ENCODE measurements at places on chromosomes 2 and 18.

DNA sequence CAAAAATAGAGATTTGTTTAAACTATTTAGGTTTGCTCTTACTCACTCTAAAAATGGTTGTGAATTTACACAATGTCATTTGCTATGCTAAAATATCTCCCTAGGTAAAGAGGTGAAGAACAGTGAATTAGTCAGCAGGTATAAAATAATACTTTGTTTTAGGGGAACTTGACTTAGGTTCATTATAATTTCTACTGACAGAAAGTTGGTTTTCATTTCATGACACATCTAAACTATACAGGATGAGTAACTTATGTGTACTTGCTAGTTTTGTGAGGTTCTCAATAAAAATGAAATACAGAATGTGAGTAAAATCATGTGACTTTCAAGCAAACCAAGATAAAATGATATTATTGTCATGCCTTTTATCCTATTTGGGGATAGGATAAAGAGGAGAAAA is 66.0 kb downstream of the DIS3L2 start:
- no peak for DNase-seq

- no peak for DNase-seq
Measured at GRCh38 chr2:29580223-29580622, 341.2 kb downstream of the ALK start.

DNA sequence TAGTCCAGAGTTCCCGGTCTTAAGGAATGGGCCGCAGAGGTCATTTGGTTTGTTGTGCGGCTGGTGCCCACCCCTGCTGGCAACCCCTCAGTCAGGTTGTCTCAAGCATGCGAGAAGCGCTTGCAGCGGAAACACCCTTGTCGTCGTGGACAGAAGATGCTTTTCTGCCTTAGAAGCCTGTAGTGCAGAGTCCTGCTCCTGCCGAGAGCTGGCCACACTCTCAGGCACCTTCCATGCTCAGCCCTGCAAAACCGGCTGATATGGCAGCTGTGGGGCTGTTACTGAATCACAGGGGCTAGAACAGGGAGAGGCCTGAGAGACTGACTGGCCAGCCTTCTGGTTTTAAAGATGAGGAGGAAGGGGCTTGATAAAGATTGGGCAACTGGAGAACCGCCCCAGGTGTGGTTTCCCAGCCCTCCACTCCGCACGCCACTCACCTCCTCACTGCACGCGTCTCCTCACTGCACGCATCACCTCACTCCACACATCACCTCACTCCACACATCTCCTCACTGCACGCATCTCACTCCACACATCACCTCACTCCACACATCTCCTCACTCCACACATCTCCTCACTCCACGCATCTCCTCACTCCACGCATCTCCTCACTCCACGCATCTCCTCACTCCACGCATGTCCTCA is 103.6 kb downstream of the USP40 start:
- DNase-seq = no peak

GRCh38 chr2:35783723-35784122 is 571.9 kb upstream of the CRIM1 start:
- no peak for DNase-seq

DNA sequence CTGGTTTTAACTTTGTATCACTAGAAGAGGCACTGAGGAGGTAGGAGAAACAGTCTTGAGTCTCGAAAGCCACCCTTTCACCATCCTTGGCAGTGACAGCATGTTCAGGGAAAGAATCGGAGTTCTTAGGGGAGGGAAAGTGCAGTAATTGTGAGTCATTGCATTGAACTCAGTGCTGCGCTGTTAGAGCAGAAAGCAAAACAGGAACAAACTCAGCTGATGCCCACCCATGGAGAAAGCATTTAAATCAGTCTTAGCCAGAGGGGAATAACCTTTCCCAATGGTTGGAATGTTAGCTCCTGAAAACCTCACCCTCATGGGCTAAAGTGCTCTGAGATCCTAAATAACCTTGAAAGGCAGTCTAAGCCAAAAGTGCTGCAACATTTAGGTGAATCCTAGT is 845.6 kb upstream of the CNTNAP5 start:
- DNase-seq = no peak

GRCh38 chr2:143290221-143290620 is 161.0 kb downstream of the ARHGAP15 start:
- DNase-seq = no peak

- DNase-seq = no peak
Measured at GRCh38 chr2:216339456-216340279, 32.6 kb downstream of the MARCHF4 start.

- DNase-seq = no peak
Measured at GRCh38 chr2:98658816-98659490, 50.6 kb downstream of the UNC50 start.

DNA sequence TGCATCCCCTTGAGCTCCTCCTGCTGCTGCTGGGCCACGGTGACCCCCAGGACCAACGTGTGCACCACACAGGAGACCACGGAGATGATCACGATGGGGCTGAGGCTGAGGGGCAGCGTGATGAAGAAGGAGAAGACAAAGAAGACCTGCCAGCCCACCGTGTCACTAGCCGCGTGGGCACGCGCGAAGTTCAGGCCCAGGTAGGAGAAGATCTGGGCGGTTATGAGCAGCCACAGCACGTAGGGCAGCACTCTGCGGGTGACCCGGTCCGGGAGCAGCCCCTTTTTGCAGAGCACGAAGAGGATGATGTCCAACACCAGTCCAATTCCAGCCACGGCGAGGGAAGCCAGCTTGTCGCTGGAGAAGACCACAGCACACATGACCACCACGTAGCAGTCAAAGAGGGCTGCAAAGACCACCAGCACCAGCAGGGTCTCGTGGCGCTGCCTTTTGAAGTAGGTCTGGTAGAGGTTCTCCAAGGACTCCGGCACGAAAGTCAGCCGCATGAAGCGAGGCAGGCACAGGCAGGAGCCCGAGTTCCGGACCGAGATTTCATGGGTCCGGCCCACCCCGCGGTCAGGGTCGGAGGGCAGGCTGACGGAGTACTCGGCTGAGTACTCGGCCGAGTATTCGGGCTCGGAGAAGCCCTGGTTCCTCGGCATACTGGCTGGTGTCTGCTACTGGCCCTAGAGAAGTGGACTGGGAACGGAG is 1.6 kb downstream of the ADCY3 start:
- DNase-seq = no peak

DNA sequence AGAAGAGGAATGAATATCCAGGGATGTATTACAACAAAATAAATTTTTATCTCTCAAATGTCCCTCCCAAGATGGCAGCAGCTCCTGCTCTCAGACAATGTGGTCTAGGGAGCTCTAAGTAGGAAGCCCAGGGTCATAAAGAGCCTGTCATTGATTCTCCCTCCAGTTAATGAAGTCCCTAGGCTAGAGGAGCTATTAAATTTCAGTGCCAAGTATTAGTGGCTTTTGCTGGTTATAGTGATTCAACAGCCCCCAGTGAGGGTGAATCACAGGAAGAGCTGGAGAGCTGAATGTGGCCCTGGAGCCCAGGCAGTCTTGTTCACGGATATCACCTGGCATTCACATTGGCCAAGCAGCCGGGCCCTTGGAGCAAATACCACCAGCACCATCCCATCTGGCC is 109.8 kb upstream of the YPEL5 start:
- DNase-seq = no peak

DNA sequence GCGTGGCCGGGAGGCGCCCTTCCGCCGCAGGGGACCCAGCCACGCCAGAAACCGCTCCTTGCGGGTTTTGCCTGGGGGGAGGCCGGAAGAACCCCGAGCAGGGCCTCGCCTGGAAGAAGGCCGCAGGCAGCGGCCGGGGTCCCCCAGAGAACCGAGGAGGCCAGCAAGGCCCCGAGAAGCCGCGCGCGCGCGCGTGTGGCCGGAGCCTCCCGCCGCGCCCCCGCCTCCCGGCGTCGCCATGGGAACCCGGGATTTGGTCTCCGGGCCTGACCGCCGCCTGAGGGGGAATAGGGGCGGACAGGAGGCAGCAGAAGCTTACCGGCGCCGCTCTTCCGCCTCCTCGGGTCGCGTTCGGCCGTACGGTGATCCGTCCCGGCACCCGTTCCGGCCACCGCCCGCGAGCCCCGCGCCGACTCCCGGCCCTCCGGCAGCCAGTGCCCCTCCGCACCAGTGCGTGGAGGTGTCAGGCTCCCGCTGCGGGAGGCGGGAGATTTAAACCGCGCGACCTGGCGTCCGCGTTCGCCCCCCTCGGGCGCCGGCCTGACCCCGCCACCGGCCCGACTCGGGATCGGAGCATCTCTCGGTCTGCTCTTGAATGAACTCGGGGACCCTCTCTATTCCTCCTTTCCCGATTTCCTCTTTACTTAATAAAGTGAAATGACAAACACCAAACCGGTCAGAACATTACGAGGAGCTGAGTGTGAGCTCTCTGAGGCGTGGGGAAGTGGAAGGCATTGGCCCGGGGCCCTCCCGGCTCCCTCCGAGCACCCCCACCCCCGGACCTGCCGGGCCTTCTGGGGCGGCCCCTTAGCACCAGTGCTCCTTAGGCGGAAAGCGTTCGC is at the start of gene ICA1L:
ICA1L (minus strand) TSS at position 467 of the 842 bp plus-strand sequence. CDS start 42,757 bp downstream, outside the sequence.
- DNase-seq = peak; percentile 12

- no peak for DNase-seq
Measured at GRCh38 chr18:12750076-12750714, 47.4 kb downstream of the PSMG2 start.

- DNase-seq = no peak
Measured at GRCh38 chr2:72011791-72012190, 135.9 kb downstream of the CYP26B1 start.

DNA sequence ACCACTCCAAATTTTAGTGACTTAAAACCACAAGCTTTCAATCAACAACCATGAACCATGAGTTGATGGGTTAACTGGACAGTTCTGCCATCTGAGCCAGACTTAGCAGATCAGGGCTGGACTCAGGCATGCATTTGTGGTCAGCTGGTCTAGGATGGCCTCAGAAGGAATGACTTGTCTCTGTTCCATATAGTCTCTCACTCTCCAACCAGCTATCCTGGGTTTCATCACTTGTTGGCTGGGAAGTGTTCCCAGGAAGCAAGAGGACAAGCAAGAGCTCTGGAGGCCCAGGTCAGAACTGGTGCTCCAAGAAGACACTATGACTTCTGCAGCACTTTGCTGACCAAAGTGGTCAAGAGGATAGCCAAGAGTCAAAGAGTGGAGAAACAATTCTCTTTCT is 17.5 kb upstream of the MAP3K20 start:
- no peak for DNase-seq

- no peak for DNase-seq
Measured at GRCh38 chr2:176581557-176582165, 312.4 kb downstream of the MTX2 start.

- DNase-seq = no peak
Measured at GRCh38 chr2:31853521-31853920, 157.3 kb downstream of the MEMO1 start.

- no peak for DNase-seq
Measured at GRCh38 chr2:16320716-16321115, 344.9 kb downstream of the CYRIA start.

DNA sequence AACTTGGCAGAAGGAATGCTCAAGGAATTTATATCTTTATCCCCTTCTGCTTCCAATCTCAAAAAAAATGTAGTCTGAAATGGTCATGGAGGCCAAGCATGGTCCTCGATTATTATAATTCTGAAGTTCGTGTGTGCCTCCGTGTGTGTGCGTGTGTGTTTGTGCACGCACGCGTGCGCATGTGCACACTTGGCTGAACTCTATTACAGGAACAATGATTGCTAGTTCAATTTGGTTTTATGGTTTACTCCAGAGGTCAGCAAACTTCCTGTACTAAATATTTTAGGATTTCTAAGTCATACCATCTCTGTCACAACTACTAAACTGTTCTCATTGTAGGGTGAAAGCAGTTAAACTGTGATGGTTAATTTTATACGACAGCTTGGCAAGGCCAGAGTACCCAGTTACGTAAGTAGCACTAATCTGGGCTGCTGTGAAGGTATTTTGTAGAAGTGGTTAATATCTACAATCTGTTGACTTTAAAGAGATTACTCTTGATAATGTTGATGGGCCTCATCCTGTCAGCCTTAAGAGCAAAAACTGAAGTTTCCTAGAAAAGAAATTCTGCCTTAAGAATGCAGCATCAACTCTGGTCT is 5.8 kb upstream of the MARCHF7 start:
- DNase-seq = no peak

GRCh38 chr2:168934826-168935225 is 33.7 kb downstream of the G6PC2 start:
- no peak for DNase-seq

- DNase-seq = no peak
Measured at GRCh38 chr2:196913691-196914090, 12.8 kb downstream of the PGAP1 start.

All from cortex of kidney (tissue), 1 donor.